ENCODE measurements at places on chromosomes 13 and 19. TPM values are rescaled to one million over a fixed set of nuclear protein-coding genes. Genes with fewer than 3 reads are reported as not detected.

DNA sequence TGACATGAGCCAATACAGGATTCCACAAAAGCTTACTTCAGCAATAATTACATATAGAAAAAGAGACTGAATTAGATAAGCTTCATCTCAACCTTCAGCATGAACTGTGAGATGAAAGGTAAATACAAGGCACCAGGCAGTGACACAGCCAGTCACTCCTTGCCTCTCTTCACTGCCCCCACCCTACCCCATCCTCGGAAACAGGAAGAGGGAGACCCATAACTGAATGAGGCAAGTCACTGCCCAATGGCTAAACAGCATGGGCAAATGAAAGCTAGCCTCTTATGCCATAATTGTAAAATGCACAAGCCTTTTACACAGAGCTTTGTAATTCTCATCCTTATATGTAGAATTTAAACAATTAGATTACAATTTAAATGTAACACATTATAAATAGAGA is 1.7 kb downstream of the ZNF160 start:
- no peak for DNase-seq

DNA sequence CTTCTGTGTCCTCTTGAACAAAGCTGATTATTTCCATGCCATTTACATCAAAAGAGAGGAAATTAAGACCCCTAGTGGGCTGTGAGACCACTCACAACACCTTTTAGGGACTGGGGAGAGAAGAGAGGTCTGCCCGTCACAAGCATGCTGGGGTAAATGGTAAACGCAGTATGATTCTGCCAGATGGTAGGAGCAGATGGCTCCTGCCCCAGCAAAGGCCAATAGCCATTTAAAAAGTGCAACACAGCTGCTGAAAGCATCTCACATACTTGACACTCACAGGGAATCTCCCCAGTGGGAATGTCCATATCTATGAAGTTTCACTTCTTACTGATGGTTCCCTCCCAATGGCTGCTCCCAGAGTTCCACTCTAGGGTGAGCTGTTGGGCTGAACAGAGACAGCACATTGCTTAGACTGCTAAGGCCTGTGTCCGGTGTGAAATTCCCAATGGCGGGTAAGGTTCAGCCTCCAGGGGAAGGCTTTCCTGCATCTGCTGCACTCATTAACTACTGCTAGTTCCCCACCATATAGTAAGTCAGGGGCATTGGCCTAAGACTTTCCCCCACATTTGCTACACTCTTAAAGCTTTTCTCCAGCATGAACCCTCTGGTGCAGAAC is 7.4 kb downstream of the ZNF671 start:
- peak; percentile 47 for DNase-seq

SLITRK6 gene
- total RNA-seq: 13.9 TPM

USP12 gene
- 38.6 TPM for total RNA-seq
